HuH-7.5 (cell line): ENCODE measurements at places on chromosomes 2 and 18.

GRCh38 chr2:196804381-196804780, 4.8 kb downstream of the C2orf66 start:
- DNase-seq, result no peak

GRCh38 chr2:30491225-30491624, 44.2 kb downstream of the LCLAT1 start:
- no peak for DNase-seq

GRCh38 chr2:138536302-138536701, 34.7 kb downstream of the SPOPL start:
- no peak for DNase-seq

DNA sequence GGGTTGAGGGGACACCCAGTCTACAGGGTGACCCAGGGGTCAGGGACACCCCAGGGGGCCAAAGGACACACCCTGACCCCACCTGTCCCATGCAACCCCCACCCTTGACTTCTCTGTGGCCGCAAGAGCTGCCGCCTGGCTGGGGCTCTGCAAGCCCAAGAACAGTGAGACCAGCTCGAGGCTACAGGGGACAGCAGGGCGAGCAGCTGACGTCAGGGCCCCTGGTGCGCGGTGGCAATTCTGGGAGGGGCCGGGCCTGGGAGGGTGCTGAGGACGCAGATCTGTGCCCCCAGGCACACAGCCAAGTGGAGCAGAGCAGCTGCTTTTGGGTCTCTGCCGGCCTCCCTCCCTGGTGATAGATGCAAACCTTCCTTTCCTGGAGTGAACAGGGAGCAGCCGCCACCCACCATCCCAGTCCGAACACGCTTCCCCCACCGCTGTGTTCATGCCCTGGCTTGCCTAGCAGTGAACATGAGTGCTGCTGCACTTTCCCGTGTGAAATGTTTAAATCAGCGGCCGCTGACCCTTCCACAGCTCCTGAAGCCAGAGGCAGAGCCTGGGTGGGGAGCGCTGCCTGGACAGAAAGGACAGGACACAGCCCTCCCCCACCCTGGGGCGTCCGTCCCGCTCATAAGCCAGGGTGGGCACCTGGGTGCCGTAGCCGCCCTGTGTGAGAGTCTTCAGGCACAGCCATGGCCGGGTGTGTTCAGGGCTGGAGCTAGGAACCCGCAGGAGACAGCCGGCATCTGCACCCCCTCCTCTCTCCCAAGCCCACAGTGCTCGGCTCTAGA, 46.9 kb downstream of the SLC66A2 start:
- no peak for DNase-seq

- no peak for DNase-seq
Observed at GRCh38 chr2:128388499-128388941, 69.9 kb upstream of the HS6ST1 start.

GRCh38 chr18:79252904-79253633, 142.7 kb upstream of the NFATC1 start:
- DNase-seq, result peak; percentile 15

GRCh38 chr2:53994818-53995808, 24.3 kb upstream of the PSME4 start:
- DNase-seq, result no peak

DNA sequence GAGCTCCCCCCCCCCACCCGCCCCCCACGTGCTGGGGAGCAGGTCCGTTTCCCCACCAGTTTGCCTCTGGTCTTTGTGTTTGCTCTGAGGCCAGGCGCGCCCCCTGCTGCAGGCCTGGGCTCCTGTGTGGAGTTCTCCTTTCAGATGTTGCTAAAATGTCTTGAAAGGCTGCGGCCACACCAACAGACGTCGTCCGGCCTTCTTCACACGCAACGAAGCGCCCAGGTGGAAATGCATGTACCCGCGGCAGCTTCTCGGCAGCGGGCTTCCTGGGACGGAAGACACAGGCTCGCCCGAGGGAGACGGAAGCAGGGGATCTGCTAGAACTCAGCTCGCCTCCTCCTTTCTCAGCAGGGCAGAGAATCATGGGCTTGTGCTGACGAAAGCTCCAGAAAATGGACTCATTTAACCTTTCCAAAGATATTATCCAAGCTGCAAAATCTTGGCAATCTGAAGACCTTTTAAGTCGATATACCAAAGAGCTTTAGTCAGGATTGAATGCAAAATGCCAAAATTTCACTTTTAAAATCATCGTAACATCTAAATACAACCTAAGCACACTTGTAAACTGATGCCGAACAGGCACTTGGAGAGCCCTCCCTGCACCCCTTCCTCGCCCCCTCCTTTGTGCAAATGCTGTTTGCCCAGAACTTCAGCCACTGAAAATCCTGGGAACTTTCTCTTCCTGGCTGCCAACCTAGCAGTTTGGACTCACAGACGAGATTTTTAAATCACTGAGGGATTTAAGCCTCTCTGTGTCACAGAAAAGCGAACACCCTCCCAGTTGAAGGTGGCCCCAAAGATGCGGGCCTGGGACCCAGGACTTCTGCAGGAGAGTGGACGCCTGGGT, 125.5 kb upstream of the ZNF516 start:
- peak; percentile 45 for DNase-seq

GRCh38 chr2:159755014-159755413, 42.7 kb downstream of the MARCHF7 start:
- DNase-seq, result no peak

GRCh38 chr18:10134204-10134603, 220.4 kb downstream of the VAPA start:
- no peak for DNase-seq

GRCh38 chr2:85680707-85681371, 12.8 kb upstream of the SFTPB start:
- no peak for DNase-seq
